Gastrocnemius medialis (tissue), 4 donors: ENCODE measurements at places on chromosomes 3 and 15. TPM values are rescaled to one million over a fixed set of nuclear protein-coding genes. Genes with fewer than 3 reads are reported as not detected.

Gene TM4SF18
- 7.4 TPM for total RNA-seq

Gene C2CD4A
- total RNA-seq = 0.23 TPM

Gene LMOD3
- total RNA-seq = 194 TPM

Gene KLF15
- 118 TPM for total RNA-seq

Gene NOX5
- total RNA-seq = not detected

- no peaks in the 10 kb centered on the region for H3K4me1 ChIP-seq
- H3K27me3 ChIP-seq = no peaks in the 10 kb centered on the region
- no peak overlapping the region for H3K27ac ChIP-seq
- no peak overlapping the region for H3K4me3 ChIP-seq
- H3K36me3 ChIP-seq = no peaks in the 10 kb centered on the region
Observed at GRCh38 chr3:41167722-41168497, 31.4 kb upstream of the CTNNB1 start.

GRCh38 chr3:119759962-119760361, 21.9 kb upstream of the NR1I2 start:
- H3K27ac ChIP-seq = no peak overlapping the region
- H3K36me3 ChIP-seq = no peaks in the 10 kb centered on the region
- no peaks in the 10 kb centered on the region for H3K27me3 ChIP-seq
- no peak for DNase-seq

DNA sequence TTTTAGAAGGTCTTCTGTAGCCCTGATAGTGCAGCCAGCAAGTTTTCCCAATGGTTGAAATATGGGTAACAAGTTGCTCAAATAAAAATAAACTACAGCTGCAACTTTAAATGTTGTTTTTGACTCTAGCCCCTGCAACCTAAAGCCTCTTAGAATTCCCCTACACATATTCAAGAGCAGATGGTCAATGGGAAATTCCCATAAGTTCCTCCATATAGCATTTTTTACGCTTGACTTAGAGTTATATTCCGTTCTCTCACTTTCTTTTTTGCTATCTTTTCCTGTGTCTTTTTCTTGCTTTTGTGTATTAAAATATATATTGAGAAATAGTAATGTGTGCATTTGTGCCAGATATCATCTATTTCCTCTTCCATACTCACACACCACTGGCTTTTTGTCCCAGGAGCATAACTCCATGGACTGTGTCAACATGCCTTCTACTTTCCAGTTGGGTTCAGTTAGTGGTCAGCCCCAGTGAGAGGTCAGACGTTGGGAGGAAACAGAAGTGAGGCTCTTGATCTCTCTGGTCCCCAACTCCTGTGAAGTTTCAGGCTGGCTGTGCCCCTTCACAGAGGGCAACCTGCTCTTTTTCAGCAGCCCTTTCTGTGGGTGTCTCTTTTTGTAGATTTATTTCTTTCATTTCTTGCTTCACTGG, 63.3 kb upstream of the TP63 start:
- H3K4me1 ChIP-seq = no peaks in the 10 kb centered on the region
- no peak overlapping the region for H3K4me3 ChIP-seq
- no peak overlapping the region for H3K27ac ChIP-seq
- no peak for DNase-seq
- no peaks in the 10 kb centered on the region for H3K27me3 ChIP-seq
- H3K36me3 ChIP-seq = no peaks in the 10 kb centered on the region

DNA sequence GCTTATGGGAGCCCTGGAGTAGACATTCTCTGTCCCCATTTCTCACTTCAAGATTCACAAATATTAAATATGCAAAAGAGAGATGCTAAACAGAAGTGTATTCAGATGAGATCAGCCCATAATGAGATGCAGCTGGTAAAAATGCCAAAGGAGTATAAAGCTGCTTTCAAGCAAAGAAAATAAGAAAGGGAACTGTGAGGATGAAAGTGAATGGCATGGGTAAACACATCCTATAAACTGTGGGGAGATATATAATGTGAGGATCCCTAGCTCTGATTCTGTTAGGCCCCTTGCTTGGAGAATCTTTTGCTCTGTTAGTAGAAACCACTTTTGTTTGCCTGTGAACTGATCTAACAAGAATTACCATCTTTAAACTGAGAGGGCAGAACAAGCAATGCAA, 396.6 kb downstream of the SOX2 start:
- no peak overlapping the region for H3K4me3 ChIP-seq
- DNase-seq = no peak
- no peaks in the 10 kb centered on the region for H3K36me3 ChIP-seq
- H3K27me3 ChIP-seq = no peaks in the 10 kb centered on the region
- H3K4me1 ChIP-seq = no peaks in the 10 kb centered on the region

DNA sequence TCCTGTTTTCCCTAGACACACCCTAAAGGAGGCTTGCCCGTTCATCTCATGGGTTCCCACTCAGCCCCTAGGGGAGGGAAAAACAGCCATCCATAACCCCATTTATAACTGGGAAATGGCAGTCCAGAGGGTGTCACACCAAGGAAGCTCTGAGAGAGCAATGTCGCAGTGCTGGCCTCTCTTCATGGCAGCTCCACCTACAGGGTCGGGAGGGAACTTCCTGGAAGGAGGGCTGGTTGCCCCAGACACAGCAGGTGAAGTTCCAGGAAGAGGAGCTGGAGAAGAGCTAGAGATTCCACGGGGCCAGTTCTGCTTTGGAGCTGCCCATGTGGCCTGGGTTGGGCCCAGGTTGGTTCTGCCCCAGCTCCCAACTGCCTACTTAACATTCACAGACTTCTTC, 22.3 kb upstream of the LINGO1 start:
- no peaks in the 10 kb centered on the region for H3K4me1 ChIP-seq
- DNase-seq = no peak
- no peak overlapping the region for H3K4me3 ChIP-seq
- no peaks in the 10 kb centered on the region for H3K36me3 ChIP-seq

DNA sequence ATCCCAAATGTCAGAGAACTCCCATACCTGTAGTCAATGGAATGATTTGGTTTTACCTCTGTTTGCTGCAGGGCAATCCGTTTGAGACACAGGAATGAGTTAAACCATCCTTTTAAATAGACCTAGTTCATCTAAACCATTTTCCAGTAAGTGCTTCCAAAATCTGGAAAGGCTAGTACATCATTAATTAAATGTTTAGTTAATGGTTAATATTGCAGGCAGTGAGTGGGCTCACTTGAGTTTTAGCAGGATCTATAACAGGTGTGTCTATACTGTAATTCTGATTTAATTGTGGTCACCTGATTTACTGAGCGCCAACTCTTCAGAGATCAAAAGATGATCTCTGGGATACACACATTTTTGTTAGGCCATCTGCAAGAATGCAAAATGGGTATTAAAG, 353.9 kb upstream of the ROPN1 start:
- no peak overlapping the region for H3K4me3 ChIP-seq
- H3K27me3 ChIP-seq = no peaks in the 10 kb centered on the region
- no peak for DNase-seq
- no peak overlapping the region for H3K27ac ChIP-seq
- H3K4me1 ChIP-seq = no peaks in the 10 kb centered on the region

- H3K27ac ChIP-seq = no peak overlapping the region
- no peak for DNase-seq
- H3K4me1 ChIP-seq = no peaks in the 10 kb centered on the region
- no peaks in the 10 kb centered on the region for H3K27me3 ChIP-seq
Observed at GRCh38 chr15:53072077-53072476, 281.9 kb upstream of the ONECUT1 start.

GRCh38 chr3:167450195-167450594, 23.6 kb downstream of the SERPINI2 start:
- no peaks in the 10 kb centered on the region for H3K4me1 ChIP-seq
- no peak for DNase-seq
- H3K27me3 ChIP-seq = no peaks in the 10 kb centered on the region
- no peak overlapping the region for H3K27ac ChIP-seq

DNA sequence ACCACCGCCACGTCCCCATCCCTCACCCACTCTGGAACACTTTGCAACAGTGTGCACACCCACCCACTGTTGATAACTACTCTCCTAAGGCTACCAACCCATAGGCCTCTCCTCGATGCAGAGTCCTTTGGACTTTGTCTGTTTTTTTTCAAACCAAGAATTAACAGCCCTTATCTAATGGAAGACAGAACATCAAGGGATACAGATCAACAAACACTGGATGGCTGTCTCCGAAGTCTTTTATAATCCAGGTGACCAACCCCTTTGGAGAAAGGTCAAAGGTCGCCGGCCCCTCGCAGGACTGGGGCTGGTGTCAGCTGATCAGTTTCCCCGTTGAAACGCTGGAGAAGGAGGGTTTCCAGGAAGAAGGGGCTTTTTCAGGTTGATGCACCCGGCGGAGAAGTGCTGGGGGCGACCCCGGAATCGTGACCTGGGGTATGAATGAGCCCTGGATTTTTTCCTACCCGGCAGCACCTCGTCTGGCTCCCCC, 532 bp downstream of the B4GALT4 start:
- H3K36me3 ChIP-seq = no peaks in the 10 kb centered on the region
- peak overlapping the region; percentile 86 for H3K27ac ChIP-seq
- no peak for DNase-seq
- peak overlapping the region; percentile 68 for H3K4me3 ChIP-seq
- no peaks in the 10 kb centered on the region for H3K27me3 ChIP-seq

- no peak overlapping the region for H3K4me3 ChIP-seq
- no peaks in the 10 kb centered on the region for H3K36me3 ChIP-seq
- no peak overlapping the region for H3K27ac ChIP-seq
- no peaks in the 10 kb centered on the region for H3K4me1 ChIP-seq
- no peak for DNase-seq
Observed at GRCh38 chr15:69515926-69516325, 63.3 kb downstream of the RPLP1 start.

DNA sequence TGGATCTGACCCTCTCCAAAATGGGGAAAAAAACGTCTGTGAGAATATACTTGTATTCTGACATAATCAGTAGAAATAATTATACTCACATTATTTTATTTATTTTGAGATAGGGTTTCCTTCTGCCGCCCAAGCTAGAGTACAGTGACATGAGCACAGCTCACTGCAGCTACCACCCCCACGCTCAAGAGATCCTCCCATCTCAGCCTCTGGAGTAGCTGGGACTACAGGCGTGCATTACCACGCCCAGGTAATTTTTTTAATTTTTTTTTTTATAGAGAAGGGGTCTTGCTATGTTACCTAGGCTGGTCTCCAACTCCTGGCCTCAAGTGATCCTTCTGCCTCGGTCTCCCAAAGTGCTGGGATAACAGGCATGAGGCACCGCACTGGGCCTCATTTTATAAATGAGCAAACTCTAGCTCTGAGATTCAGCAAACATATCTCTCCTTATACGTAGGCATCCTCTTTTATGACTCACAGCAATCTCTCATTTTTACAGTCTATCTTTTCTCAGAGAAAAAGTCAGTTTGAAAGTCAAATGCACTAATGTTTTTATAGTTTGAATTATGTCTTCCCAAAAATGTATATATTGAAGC, 989 bp upstream of the VGLL3 start:
- peak overlapping the region; percentile 67 for H3K4me3 ChIP-seq
- H3K4me1 ChIP-seq = peaks cover 4% of the 10 kb centered on the region
- no peak for DNase-seq
- peaks cover 26% of the 10 kb centered on the region for H3K27me3 ChIP-seq

DNA sequence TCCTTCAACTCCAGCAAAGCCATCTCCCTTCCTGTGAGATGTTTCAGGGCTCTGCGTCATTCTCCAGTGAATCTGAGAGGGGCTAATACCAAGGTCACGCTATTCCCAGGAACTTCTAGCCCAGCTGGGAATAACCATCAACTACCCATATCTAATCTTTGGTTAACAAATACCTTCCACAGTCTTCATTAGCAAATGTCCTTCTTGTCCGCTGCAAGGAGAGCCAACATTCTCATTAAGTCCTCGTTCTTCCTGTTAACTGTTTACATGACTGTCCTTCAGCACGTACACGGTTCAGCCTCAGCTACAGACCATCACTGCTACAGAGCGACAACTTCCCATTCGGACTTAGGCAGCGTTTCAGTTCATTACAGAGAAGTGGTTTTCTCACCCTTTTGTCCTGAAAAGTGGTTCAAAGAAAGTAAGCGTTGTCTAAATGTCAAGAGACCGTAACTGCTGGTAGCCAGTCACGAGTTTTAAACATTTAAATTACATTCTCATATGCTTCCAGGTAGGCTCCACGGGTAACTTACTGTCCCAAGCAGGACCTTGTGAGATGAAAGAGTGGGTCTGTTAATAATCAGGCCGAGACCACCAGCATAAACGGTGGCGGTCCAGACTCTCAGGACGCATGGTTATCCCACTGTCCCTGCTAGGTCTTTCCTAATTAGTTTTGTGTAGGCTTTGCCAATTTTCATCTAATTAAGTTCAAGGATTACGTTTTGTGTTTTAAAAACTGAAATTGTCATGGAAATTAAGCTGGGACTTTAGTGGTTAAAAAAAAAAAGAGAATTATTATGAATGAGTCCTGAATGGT, 63.8 kb downstream of the CHSY1 start:
- H3K4me1 ChIP-seq = peaks cover 75% of the 10 kb centered on the region
- peak overlapping the region; percentile 75 for H3K27ac ChIP-seq
- DNase-seq = no peak
- no peaks in the 10 kb centered on the region for H3K36me3 ChIP-seq
- H3K4me3 ChIP-seq = peak overlapping the region; percentile 36

DNA sequence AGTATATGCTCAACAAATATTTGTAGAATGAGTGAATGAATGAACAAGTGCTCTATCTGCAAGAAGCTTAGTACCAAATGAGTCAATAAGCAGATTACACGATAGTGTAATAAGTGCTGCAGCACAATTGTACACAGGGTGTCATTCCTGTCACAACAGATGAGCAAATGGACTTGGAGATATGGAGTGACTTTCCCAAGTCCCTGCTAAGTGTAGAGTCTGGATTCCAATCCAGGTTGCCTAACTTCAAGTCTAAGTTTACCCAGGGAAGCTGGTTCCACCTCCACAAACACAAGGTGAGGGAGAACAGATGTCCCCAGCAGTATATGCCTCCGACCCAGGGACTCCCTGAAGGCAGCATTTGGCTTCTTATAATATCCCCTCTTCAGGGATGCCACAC, 77.7 kb upstream of the RAD18 start:
- no peaks in the 10 kb centered on the region for H3K27me3 ChIP-seq
- H3K36me3 ChIP-seq = no peaks in the 10 kb centered on the region
- H3K4me3 ChIP-seq = no peak overlapping the region
- no peak for DNase-seq

DNA sequence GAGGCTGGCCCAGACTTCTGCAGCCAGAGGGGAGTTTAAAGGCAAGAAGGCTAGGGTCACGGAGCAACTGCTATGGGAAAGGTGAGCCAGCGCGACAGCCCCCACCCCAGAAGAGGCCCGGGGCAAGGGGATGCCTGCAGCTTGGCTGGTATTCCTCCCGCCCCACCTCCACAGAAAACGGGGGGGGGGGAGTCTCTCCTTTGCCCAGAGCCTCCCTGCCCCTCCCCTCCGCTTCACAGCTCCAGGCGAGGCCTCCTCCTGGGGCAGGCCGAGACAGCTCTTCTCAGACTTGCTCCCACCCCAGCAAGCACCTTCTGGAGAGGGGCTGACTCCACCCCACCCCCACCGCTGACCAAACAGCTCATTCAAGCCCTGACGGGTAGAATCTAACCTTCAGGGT, 13.4 kb downstream of the ANP32A start:
- no peaks in the 10 kb centered on the region for H3K27me3 ChIP-seq
- no peaks in the 10 kb centered on the region for H3K36me3 ChIP-seq
- peaks cover 38% of the 10 kb centered on the region for H3K4me1 ChIP-seq
- no peak overlapping the region for H3K4me3 ChIP-seq

GRCh38 chr15:57217778-57218598, 158.3 kb upstream of the CGNL1 start:
- no peak for DNase-seq
- H3K27me3 ChIP-seq = no peaks in the 10 kb centered on the region
- H3K4me1 ChIP-seq = peaks cover 77% of the 10 kb centered on the region
- H3K4me3 ChIP-seq = no peak overlapping the region
- no peaks in the 10 kb centered on the region for H3K36me3 ChIP-seq

- H3K36me3 ChIP-seq = no peaks in the 10 kb centered on the region
- H3K27me3 ChIP-seq = no peaks in the 10 kb centered on the region
- peak; percentile 63 for DNase-seq
- peaks cover 89% of the 10 kb centered on the region for H3K4me1 ChIP-seq
- no peak overlapping the region for H3K4me3 ChIP-seq
Observed at GRCh38 chr15:84834229-84834955, 17.2 kb downstream of the ALPK3 start.
